ENCODE measurements at places on chromosomes 13 and 19.

DNA sequence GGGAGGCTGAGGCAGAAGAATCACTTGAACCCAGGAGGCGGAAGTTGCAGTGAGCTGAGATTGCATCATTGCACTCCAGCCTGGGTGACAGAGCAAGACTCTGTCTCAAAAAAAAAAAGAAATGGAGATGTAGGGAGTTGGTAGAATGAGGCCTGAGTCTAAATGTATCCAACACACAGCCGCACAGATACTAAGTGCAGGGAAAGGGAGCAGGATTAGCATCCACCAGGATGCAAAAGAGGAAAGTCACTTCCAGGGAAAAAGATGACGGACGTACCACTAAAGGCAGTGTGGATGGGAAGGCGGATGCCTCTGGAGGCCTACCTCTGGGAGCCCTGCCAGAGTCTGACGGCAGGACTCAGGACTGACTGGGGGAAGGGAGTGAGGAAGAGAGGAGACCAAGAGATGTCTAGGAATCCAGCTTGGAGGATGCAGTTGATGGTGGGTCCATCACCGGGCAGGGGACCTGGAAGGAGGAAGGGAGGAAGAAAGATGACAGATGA lies 6.8 kb downstream of the FAM98C start:
- DNase-seq, result no peak

DNA sequence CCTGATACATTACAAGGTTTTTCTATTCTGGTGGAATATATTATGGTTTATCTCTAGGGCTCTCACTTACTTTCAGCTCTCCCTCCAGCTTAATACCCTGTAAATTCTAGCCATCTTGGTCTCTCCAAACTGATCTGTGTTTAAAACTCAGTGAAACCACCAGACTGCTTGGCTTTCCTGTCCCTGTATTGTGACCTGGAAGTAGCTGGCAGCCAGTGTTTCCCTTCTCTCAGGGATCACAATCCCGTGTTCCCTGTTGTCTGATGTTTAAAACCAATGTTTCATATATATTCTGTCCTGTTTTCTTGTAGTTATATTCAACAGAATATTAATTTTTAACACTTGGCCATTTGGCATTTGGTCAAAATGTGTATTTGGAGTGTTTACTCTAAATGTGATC lies 8.0 kb downstream of the AKAP11 start:
- no peak for DNase-seq

GRCh38 chr19:3034656-3035541 lies 5.8 kb upstream of the TLE2 start:
- no peak for DNase-seq

GRCh38 chr19:13297023-13297422 lies 146.8 kb downstream of the IER2 start:
- no peak for DNase-seq

DNA sequence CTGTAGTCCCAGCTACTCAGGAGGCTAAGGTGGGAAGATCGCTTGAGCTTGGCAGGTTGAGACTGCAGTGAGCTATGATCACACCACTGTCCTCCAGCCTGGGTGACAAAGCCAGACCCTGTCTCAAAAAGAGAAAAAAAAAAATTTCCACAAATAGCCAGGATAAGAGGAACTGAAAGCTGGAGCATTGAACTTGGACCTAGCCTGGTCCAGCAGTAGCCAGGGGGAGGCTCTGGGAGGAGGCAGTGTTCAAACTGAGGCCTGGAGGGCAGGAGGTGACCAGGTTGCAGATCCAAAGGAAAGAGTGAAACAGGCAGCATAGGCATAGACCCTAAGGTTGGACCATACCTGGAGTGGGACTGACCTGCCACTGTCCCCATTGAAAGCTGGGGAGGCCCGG lies 26.9 kb upstream of the PIK3R2 start:
- no peak for DNase-seq

GRCh38 chr13:35630551-35631275 lies 154.2 kb upstream of the MAB21L1 start:
- no peak for DNase-seq

GRCh38 chr13:30809787-30810186 lies 74.4 kb downstream of the ALOX5AP start:
- no peak for DNase-seq

Data from esophagus muscularis mucosa (tissue), 4 donors.